ENCODE measurements at places on chromosomes 13 and 19.

DNA sequence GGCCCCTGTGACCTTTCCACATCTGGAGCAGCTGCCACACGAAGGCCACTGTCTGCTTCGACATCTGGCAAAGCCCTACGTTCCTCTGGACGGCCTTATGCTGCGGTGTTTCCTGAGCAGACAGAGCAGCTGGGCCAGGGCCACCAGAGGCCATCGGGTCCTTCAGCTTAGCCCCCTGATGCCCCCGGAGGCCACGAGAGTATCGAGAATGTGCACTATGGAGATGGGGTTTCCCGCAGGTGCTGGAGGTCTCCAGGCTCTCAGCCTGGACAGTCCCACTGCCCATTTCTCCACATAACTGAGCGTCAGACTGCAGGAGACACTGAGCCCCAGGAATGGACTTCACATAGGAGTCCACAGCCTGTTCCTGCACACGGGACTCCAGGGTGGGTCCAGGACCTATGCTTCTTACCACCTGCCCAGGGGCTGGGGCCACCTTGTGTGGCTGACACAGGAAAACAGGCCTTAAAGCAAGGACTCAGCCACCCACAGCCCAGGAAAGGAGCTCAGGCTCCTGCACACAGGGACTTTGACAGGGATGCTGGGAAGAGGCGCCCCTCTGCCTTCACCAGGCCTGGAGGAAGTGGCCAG is 80.7 kb downstream of the SLC7A1 start:
- DNase-seq = no peak

- DNase-seq = no peak
These were observed 129.3 kb upstream of the SERP2 start for GRCh38 chr13:44244288-44244687.

DNA sequence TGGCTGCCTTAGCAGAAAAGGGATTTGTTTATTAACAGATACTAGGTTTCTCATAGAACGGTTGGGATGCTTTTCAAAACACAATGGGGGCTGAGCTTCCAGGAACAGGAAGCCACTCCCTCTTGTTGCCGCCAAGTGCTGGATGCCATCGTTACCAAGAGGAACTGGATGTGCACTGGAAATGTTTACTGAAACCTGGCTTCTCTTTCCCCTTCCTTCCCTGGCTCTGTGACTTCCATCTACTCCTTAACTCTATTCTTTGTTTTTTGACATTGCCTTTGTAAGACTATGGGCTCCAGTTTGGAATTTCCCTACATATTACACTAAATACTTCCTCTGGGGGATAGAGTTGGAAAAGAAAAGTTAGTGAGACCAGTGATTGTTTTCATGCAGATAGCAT is 11.7 kb upstream of the KL start:
- DNase-seq = no peak

GRCh38 chr13:105991622-105992277 is 543.7 kb downstream of the EFNB2 start:
- no peak for DNase-seq

DNA sequence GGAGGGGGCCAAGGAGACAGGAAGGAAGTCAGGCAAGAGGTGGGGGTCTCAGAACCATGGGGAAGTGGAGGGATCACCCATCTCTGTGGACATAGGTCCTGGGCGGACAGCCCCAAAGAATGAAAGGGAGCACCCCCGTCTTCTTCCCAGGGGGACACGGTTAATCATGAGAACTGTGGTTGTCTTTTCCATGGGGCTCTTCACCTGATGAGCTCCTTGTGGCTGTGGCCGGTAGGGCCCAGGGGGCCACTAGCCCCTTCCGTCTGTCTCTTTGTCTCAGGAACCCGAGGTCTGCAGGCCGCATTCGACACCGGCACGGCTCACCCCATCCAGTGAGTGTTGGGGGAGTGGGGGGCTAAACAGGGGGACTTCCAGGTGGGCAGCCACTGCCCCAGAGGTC is 8.6 kb downstream of the PLPPR2 start:
- DNase-seq = no peak

GRCh38 chr13:44713788-44714469 is 137.8 kb upstream of the TSC22D1 start:
- no peak for DNase-seq

GRCh38 chr19:57560049-57560491 is 407 bp upstream of the ZNF550 start:
- DNase-seq = no peak

- DNase-seq = no peak
These were observed 30.6 kb upstream of the IGSF23 start for GRCh38 chr19:44582581-44583265.

GRCh38 chr19:13905634-13906520 is at the start of the genes BRME1 and CC2D1A:
Gene BRME1, minus strand, starts transcription at chr19:13906117. Its CDS starts 1,225 bp downstream, at chr19:13904892.
Gene CC2D1A, plus strand, starts transcription at chr19:13906201. Its CDS starts 241 bp downstream, at chr19:13906442.
- no peak for DNase-seq

All from vagina (tissue), 2 donors.